LoVo (cell line): ENCODE measurements at places on chromosomes 1 and 21.

DNA sequence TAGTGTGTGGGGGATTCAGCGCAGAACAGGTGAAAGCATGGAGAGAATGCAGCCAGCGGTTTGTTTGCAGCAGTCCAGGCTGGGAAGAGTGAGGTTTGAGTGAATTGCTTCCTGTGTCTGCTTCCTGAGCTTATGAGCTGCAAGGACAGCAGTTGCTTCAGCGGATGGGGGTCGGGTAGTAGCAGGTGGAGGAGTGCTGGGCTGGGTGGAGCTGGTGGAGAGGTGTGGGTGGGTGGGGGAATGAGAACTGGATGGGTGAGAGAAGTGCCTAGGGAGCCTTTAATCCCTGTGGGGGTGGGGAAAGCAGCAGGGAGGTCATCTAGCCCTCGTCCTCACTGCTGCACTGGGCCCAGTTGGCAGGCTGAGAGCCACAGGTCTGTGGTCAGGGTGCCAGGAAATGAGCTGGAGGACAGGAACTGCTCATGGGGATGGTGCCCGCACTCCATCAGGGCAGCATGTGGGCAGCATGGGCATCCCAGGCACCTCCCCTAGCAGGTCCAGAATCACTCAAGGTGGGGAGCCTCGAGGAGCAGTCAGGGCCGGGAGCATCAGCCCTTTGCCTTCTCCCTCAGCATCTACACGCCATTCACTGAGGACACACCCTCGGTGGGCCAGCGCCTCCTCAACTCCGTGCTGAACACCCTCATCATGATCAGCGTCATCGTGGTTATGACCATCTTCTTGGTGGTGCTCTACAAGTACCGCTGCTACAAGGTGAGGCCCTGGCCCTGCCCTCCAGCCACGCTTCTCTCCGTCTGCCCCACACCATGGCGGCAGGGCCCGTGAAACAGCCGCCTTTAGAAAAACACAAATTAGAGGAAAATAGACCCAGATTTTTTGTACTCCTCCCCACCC is 14.8 kb downstream of the PSEN2 start:
- no peak for DNase-seq

- DNase-seq = no peak
Observed at GRCh38 chr1:89871768-89872473, 51.1 kb downstream of the LRRC8D start.

DNA sequence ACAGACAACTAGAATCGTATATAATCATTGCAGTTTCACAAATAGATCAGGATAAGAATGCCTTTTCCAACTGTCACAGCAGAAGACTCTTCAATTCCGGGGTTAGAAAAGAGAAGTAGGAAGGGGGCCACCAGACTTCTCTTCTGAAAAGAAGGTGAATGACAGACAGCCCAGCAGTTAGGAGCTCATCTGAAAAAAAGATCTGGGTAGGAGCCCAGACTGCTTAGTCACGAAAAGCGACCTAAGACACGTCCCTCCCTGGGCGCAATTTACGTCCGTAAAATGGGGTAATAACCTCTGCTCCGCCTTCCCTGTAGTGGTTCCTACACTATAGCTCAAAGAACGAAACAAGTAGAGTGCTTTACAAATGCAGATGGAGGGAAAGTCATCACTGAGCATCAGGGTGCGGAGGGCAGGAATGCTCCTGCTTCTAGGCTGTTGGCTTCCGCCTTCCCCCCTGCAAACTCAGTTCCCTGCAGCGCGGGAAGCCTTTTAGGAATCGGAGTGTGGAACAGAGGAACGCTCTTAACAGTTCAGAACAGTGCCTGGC is 582 bp downstream of the ORC1 start:
- peak; percentile 72 for DNase-seq

- no peak for DNase-seq
Observed at GRCh38 chr1:115429241-115429640, 91.2 kb upstream of the NGF start.

DNA sequence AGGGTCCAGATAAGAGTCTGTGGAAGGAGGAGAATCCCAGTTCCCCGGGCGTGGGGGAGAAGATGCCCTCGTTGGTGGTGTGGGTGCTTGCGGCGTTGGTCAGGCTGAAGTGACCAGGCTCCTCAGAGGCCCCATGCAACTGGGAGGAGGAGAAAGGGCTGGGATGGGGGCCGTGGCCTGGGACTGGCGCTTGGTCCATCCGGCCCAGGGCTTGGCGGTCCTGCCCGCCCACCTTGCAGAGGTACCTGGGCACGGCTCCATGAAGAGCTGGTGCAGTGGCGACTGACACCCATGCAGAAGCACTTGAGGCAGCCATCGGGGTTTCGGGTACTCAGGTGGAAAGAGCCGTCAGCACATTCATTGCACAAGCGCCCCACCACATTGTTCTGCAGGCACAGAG is 60.8 kb downstream of the HSPG2 start:
- no peak for DNase-seq

DNA sequence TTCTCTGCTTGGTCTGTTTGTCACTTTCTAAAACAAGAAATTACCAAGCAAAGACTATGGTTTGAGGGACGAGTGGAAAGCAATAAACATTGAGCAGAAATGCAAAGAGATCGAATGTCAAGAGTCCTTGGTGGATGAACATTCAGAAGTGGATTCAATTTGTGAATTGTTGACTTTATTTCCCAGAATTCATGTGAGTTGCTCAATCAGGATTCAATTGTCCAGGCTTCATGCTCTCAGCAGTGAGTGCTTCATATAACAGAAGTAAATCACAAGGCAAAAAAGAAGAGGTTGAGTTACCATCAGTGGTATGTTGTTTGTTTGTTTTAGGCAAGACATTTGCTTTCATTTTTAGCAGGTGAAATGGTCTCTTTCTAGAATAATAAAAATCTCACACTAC is 31.9 kb downstream of the NGF start:
- no peak for DNase-seq

DNA sequence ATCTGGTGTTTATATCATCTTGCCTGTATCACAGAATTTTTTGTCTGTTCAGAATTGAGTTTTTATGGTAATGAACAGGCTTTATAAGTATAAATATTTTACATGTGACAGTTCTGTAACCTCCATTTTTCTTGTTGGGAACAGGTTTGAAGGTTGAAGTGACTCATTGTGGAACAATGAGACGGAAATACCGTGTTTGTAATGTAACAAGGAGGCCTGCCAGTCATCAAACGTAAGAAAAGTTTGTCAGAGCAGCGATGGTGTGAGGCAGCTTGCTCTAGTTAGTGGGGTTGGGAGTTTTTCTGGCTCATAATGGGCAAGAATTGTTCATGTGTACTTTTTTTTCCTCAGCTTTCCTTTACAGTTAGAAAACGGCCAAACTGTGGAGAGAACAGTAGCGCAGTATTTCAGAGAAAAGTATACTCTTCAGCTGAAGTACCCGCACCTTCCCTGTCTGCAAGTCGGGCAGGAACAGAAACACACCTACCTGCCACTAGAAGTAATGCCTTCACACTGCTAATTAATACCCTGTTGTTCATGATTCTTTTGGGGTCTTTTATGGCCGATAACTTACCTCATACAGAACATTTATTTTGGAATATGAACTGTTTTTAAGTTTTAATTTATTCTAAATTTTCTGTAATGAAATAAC is 75.2 kb upstream of the TEKT2 start:
- DNase-seq = no peak

GRCh38 chr1:217955723-217956122 is 324.6 kb downstream of the SPATA17 start:
- no peak for DNase-seq
